ENCODE measurements at places on chromosomes 4 and X. TPM values are rescaled to one million over a fixed set of nuclear protein-coding genes. Genes with fewer than 3 reads are reported as not detected.

GRCh38 chrX:44844204-44844603 lies 383 bp downstream of the DUSP21 start:
- DNase-seq = no peak

GRCh38 chrX:96987228-96987627 lies 103.5 kb downstream of the RPA4 start:
- DNase-seq = no peak

FGFR3 gene
- 2.9 TPM for total RNA-seq

DNA sequence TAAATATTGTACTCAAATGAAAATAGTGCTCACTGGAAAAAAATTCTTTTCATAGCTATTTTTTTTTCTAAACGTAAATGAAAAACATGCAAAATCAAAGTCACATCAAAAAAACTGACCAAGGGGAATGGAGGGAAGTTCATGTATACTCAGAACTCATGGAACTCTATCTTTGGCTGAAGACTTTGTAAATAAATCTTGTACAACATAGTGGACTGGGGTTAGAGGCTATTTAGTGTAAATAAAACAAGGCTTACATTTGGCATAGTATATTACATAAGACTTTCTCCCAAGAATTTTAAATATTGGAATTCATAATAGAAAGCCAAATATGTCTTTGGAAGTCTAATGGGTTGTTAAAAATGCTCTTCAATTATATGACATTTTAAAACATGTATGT lies 59.8 kb upstream of the PDE5A start:
- DNase-seq = no peak

DNA sequence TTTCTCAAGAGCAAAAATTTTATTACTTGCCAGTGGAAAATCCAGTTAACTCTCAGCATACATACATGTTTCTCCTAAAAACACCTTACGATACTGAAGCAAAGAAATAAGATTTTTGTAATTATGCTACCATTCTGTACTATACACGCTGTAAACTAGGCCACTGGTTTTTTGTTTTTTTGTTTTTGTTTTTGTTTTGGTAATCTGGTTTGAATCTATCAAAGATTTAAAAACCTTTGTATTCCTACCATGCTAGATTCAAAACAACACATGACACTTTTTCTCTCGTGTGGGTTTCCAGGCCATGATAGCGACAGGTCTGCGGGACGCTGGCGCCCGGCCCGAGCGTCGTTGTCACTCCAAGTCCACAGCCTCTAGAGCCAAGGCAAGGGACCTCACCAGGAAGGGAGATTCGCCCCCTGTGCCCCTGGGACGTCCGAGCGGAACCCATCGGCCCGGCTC lies 723 bp downstream of the TMEM192 start:
- DNase-seq = no peak

SERTM2 gene
- total RNA-seq = not detected

- DNase-seq = no peak
Observed at GRCh38 chrX:11434607-11435006, 141.4 kb downstream of the AMELX start.

GAGE1 gene
- not detected for total RNA-seq

PPP1R2C gene
- not detected for total RNA-seq

DNA sequence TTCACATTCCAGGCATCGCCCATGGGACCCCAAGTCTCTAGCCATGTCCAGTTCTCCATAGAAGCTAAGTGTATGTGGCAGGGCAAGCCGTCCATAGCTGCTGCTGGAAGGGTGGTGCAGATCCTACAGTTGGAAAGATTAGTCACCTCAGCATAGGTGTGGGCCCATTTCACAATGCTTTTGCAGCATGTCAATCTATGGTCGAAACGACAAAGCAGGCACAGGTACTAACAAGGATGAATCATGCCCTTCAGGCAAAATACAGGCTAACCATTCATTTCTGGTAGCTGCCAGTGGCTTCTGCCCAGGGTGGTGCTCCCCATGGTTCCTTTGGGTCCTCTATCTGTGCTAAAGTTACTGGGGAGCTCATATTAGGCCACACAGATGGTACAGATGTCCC lies 225.2 kb downstream of the ADGRL3 start:
- DNase-seq = no peak

AKAP4 gene
- not detected for total RNA-seq

DNA sequence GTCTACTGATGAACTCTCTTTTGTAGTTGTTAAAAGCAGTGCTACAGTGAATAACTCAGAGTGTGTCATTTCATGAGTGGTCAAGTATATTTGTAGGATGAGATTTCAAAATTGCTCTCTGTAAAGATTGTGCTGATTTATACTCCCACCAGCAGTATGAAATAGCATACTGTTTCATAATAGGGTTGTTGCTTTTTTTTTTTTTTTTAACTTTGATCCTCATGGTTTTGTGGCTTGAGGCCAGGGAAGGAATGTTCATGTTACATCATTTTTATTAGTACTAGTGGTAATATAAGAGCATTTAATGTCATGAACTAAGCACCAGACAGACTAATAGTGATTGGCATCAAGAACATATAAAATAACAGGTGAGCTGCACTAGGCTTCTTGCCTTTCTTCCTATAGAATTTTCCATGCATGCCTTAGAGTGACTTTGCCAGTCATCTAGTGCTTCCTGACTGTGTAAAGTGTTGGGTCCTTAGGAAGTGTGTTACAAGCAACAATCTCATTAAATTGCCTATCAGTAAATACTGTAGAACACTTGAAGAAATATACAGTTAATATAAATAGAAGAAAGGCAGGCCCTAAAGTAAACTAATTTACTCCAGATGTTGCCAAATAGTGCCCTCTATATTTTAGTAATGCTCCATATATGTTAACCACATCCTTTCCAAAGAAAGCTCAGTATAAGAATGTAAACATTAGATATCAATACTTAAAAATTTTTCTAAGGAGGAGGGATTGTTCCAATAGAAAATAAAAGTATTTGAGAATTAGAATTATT lies 38.6 kb upstream of the MSMO1 start:
- no peak for DNase-seq

DNA sequence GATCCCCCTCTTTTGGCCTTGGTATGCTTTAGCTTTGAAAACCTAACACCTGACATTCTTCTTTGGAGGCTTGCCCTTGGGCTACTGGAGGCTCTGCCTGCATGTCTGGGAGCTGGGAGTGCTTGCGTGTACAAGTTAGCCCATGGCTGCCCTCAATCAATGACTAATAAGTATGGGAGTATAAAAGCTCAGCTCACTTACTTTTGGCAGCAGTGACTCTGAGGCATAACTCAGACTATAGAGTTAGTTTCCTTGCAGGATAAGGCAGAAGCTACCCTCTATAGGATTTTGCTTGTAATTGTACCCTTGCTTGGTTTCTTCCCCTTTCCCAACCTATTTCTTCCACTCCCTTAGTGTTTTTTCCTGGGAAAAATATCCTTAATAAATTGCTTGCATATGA lies 247.9 kb downstream of the PPP1R2C start:
- no peak for DNase-seq

DNA sequence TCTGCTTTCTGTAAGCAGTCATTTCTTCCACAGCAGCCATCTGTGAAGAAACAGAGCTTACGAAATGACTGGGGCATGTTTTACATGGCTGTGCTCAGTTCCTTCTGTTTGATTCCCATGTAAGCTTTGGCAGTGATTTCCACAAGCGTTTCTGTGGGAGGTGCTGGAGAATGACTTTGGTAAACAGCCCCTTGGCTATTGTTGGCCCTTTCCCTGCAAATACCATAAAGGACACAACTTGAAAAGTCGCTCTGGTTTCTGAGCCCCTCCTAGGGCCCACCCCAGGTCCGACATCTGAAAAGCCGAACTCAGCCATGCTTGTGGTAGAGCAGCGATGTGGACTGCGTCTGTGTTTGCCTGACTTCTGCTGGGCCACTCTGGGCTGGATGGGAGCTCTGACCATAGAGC lies 3.7 kb downstream of the LIMCH1 start:
- no peak for DNase-seq

AMTN gene
- not detected for total RNA-seq

DNA sequence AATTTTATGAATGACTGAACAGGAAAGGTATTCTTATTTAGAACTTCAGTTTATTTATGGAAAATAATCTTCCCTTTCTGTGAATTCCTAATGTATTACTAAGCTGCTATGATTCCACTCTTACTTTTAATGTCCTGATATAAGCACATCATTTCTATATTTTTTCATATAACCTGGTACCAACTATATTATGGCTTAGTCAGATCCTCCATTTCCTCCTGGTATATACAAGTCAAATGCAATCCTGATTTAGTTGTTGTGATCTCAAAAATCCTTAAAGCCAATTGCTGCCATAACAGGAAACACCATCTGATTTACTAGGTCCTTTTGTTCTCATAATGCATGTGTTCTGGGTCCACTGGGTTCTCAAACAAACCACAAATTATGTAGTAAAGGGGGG lies 26.8 kb downstream of the TRMT2B start:
- no peak for DNase-seq

DNA sequence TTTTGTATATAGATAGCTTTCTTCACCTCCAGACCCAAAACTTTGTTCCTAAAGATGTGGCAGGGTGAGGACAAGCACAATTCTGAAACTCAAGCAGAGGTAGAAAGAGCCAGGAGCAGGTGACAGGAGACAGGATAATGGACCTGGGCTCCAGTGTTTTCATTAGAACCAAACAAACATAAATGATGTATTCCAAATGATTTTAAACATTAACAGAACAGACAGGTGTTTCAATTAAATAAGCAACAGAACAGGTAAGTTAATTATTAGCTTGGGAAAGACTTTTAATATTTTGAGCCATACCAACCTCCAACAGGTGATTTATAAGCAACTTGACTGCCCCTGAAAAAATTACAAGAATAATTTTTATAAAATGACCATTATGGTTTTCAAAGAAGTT lies 459.4 kb upstream of the LCORL start:
- DNase-seq = no peak

DNA sequence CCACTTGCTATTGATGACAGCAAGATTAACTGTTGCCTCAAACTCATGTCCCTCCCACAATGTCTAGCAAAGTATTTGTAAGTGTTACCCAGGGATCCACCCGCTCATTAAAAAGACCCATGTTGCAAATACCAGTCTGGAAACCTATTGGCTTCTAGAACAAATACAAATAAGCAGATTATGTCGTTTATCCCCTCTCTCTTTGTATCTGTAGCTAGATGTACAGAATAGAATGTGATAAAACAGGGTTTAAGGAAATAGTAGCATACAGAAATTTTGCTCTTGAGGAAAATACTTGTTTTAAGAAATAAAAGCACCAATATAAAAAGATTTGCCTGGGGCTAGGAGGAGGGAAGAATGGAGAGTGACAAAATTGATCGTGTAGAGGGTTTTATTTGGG lies 142.7 kb upstream of the ZIC3 start:
- no peak for DNase-seq

ASMT gene
- total RNA-seq = not detected

- no peak for DNase-seq
Observed at GRCh38 chrX:25019707-25020390, 4.1 kb upstream of the ARX start.

DNA sequence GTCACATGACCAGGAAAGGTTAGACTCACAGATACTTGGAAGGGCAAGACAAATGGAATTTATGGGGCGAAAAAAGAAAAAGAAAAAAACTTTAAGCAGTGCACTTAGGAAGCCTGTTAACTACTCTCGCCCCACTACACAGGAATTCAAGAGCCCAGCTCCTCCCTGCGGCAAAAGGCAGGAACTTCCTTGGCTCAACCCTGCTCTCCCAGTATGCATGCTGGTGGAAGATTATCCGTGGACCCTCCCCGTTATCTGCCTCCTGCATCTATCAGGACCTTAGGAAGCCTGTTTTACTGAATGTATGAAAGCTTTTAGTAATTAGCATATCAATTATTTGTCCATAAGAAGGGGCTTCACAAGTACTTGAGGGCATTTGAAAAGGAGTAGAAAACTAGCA lies 40.1 kb upstream of the RPA4 start:
- DNase-seq = no peak

DNA sequence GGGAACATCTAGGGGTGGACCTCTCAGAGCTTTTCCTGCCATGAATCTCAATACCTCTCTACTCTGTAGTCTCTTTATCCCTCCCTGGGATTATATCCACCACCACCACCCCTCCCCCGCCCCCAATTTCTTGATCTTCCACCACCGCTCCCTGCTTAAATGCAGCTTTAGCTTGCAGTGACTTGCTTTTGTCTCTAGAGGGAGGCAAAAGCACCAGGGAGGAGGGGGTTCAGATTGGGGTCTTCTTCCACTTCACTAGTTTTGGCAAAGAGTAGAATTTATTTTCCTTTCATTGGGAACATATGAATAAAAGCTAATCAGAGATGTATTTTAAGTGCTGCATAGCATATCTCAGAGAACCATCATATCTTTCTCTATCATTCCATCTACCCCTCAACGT lies 5.5 kb downstream of the ARHGAP36 start:
- DNase-seq = no peak

HOPX gene
- total RNA-seq = 23.7 TPM

DNA sequence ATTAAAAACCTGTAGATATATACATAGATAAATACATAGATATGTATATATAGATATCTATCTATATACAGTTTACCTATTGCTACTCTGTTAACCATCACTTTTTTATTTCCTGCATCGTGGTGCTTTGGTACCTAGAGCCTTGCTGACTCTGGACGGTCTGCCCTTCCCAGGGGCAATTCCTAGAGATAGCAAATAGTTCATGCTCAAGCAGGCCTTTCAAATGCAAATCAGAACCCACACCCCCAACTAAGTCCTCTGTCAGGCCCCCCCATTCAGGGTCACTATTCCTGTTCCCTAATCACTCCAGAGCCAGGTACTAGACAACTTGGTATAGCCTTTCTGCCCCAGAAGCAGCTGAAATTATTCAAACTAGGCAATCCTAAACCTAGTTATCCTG lies 273.5 kb upstream of the ADGRL3 start:
- DNase-seq = no peak

- DNase-seq = no peak
Observed at GRCh38 chr4:53122280-53123116, 243.4 kb downstream of the SCFD2 start.

GPM6B gene
- total RNA-seq = 5.3 TPM

- DNase-seq = peak; percentile 57
Observed at GRCh38 chr4:154982187-154983047, 201.3 kb downstream of the RBM46 start.

- peak; percentile 39 for DNase-seq
Observed at GRCh38 chrX:40151211-40152172, 53.7 kb upstream of the BCOR start.

PRKG2 gene
- total RNA-seq = 0.05 TPM

GRCh38 chr4:180850318-180850940 lies 1392.8 kb upstream of the TENM3 start:
- no peak for DNase-seq

FAM236C gene
- total RNA-seq = not detected

GRCh38 chr4:6343939-6344408 lies 74.3 kb downstream of the WFS1 start:
- peak; percentile 36 for DNase-seq

IBSP gene
- total RNA-seq = not detected
